ENCODE measurements at places on chromosomes 12 and 14. TPM values are rescaled to one million over a fixed set of nuclear protein-coding genes. Genes with fewer than 3 reads are reported as not detected.

Gene SLC38A4
- total RNA-seq, result not detected

GRCh38 chr12:93804392-93805179 is 127.4 kb downstream of the CRADD start:
- H3K4me3 ChIP-seq, result no peak overlapping the region
- no peaks in the 10 kb centered on the region for H3K27me3 ChIP-seq
- no peak for DNase-seq

DNA sequence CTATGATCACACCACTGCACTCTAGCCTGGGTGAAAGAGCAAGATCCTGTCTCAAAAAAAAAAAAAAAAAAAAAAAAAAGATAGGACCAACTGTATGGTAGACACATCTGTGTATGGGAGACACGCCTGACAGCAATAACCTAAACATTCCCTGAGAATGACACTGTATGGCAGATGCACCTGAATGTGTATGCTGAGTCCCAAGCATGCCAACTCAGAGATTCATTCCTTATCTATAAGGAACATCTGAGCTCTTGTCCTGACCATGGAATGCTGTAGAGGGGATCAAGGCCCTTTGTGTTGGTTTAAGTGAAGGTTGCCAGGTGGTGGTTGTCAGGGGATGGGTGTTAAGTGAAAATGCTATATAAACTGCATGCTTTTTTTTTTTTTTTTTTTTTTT is 19.2 kb upstream of the LGALS3 start:
- H3K4me3 ChIP-seq, result no peak overlapping the region
- H3K36me3 ChIP-seq, result no peaks in the 10 kb centered on the region
- H3K27me3 ChIP-seq, result no peaks in the 10 kb centered on the region
- peaks cover 16% of the 10 kb centered on the region for H3K4me1 ChIP-seq
- no peak overlapping the region for H3K27ac ChIP-seq

DNA sequence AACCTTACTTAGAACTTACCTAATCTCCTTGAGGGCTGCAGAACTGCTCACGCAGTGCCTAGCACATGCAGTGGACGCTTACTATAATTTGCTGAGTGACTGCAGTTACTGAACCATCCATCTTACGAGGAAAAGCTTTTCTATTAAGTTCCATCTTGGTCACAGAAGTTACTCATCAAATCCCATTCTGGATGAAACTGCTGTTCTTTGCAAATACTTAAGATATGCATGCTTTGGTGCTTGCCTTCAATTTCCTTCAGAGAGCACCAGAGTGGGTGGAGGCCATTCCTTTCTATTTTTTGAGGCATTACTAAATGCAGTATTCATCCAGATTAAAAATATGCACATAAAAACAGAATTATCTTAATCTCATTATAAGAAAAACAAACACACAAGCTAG is 17.7 kb upstream of the PELI2 start:
- no peak overlapping the region for H3K4me3 ChIP-seq
- H3K27ac ChIP-seq, result no peak overlapping the region
- no peak for DNase-seq
- H3K4me1 ChIP-seq, result no peaks in the 10 kb centered on the region
- no peaks in the 10 kb centered on the region for H3K36me3 ChIP-seq
- peaks cover 4% of the 10 kb centered on the region for H3K27me3 ChIP-seq

GRCh38 chr12:6584293-6584692 is 16.2 kb upstream of the NOP2 start:
- no peak for DNase-seq
- H3K4me1 ChIP-seq, result no peaks in the 10 kb centered on the region
- peaks cover 57% of the 10 kb centered on the region for H3K36me3 ChIP-seq
- H3K27ac ChIP-seq, result no peak overlapping the region
- no peak overlapping the region for H3K4me3 ChIP-seq
- no peaks in the 10 kb centered on the region for H3K27me3 ChIP-seq

- H3K27ac ChIP-seq, result no peak overlapping the region
- no peak for DNase-seq
- H3K27me3 ChIP-seq, result no peaks in the 10 kb centered on the region
Observed at GRCh38 chr12:128314611-128315010, 47.6 kb downstream of the TMEM132C start.

- H3K27ac ChIP-seq, result no peak overlapping the region
- no peak for DNase-seq
- H3K4me3 ChIP-seq, result no peak overlapping the region
Observed at GRCh38 chr14:32345311-32345791, 16.3 kb downstream of the AKAP6 start.

- H3K27me3 ChIP-seq, result no peaks in the 10 kb centered on the region
- DNase-seq, result no peak
- peak overlapping the region; percentile 77 for H3K27ac ChIP-seq
- H3K36me3 ChIP-seq, result no peaks in the 10 kb centered on the region
Observed at GRCh38 chr12:22396253-22396652, 61.7 kb upstream of the ST8SIA1 start.

GRCh38 chr14:33699300-33699983 is 251.4 kb downstream of the EGLN3 start:
- H3K4me1 ChIP-seq, result no peaks in the 10 kb centered on the region
- no peaks in the 10 kb centered on the region for H3K36me3 ChIP-seq
- no peak for DNase-seq
- no peak overlapping the region for H3K4me3 ChIP-seq

GRCh38 chr12:124814741-124815613 is 48.7 kb downstream of the SCARB1 start:
- no peaks in the 10 kb centered on the region for H3K27me3 ChIP-seq
- no peak for DNase-seq
- no peak overlapping the region for H3K27ac ChIP-seq
- no peaks in the 10 kb centered on the region for H3K4me1 ChIP-seq

GRCh38 chr14:95018821-95019220 is 138.5 kb downstream of the DICER1 start:
- H3K4me1 ChIP-seq, result peaks cover 5% of the 10 kb centered on the region
- H3K27me3 ChIP-seq, result no peaks in the 10 kb centered on the region
- H3K4me3 ChIP-seq, result no peak overlapping the region

All from activated CD4-positive, alpha-beta T cell treated with anti-CD3 and anti-CD28 coated beads for 36 hours (primary cell).